Stimulated activated naive CD8-positive, alpha-beta T cell treated with anti-CD3 and anti-CD28 coated beads, Interleukin-15, amount 100 ng/mL, for 72 hours (primary cell): ENCODE measurements at places on chromosomes 3 and 15.
A peak's percentile ranks its signal among the peaks of the same experiment; 100 is the strongest.

GRCh38 chr3:194632809-194633348, 340 bp downstream of the TMEM44 start:
- peak; percentile 37 for DNase-seq

DNA sequence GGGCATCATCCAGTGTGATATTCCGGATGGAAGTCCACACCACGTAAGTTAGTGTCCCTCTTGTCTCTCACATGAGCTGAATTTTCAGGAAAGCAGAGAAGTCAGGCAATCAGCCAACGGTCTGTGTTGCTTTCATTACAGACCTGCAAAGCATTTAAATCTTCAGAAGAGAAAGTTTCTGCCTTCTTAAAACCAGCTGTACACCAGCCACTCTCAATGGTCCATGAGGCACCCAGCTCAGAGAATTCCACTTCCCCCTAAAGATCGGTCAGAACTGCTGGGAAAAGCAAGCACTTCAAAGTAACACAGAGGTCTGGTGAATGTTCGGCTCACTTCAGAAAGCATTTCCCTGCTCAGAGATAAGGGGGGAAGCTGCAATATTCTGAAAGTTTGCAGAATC, 903.7 kb downstream of the EPHA3 start:
- DNase-seq: no peak

- DNase-seq: no peak
Measured at GRCh38 chr3:55692957-55693558, 206.0 kb upstream of the WNT5A start.

DNA sequence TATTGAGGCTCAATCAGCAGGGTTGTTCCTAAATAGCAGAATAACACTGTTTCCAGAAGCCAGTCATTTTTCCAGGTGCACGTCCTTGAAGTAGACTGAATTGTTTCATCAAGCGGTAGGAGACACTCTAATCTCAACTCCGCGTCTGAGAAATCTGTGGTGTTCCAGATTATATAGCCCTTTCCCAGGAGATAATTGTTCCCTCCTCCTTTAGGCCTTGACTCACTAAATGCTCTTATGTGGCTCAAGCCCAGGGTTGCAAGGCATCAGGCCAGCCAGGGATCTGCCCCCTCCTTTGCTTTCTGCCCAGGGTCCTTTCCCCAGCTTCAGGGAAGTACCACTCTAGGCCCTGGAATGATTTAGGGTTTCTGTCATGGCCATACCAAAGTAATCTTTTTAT, 5.7 kb upstream of the HLTF start:
- no peak for DNase-seq
